ENCODE measurements at places on chromosomes 3 and 15.

GRCh38 chr15:52730173-52730572 is 51.0 kb upstream of the ATOSA start:
- no peak overlapping the region for H3K4me3 ChIP-seq
- DNase-seq: no peak
- H3K27me3 ChIP-seq: no peaks in the 10 kb centered on the region
- no peaks in the 10 kb centered on the region for H3K36me3 ChIP-seq
- no peak overlapping the region for H3K27ac ChIP-seq

DNA sequence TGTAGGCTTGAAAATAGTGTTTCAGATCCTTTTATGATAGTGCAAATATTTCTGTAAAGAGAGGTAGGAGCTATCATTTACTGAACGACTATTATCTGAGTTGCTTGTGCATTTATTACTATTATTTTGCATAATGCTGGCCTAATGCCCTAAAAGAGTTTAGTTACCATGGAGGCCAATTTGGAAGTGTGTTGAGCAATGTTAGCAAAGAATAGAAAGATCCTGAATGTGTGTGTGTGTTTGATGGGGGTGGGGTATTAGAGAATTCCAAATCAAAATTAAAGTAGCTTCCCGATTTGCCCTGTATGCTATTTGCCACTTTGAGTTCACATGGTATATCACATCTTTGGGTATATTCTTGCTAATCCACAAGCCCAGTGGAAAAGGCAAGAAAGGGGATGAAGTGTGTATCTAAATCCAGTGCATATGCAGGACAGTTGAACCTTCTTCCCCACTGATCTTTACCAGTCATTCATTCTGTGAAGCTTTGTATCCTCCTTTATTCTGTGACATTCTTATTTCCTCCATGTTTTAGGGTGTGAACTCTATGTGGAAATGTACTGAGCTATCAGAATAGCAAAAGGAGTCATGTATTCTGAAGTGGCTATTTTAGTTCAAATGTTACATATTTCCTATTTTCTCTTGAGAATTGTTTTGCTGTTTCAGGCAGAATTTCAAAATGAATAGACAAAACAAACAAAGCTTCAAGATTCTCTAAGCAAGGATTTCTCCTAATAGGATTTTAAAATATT is 45.7 kb upstream of the PLSCR5 start:
- no peak for DNase-seq
- H3K27ac ChIP-seq: no peak overlapping the region
- no peak overlapping the region for H3K4me3 ChIP-seq
- no peaks in the 10 kb centered on the region for H3K27me3 ChIP-seq
- H3K4me1 ChIP-seq: no peaks in the 10 kb centered on the region
- no peaks in the 10 kb centered on the region for H3K36me3 ChIP-seq

DNA sequence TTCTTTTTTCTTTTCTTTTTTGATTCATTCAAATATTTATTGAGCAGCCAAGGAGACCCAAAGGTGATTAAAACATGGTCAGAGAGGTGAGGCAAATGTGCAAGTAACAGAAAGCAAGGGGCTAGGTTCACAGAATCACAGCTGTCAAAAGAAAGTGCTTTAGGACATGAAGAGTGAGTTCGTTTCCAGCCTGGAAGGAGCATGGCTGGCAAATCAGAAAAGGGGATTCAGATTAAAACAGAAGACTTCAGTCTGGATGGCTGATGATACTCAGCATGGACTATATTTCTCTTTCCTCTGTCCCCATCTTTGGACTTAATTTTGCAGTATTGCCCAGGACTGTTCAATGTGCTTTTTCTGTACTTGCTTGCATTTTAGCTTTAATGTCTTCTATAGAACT is 151.2 kb downstream of the NR1D2 start:
- H3K36me3 ChIP-seq: no peaks in the 10 kb centered on the region
- H3K4me3 ChIP-seq: no peak overlapping the region
- no peak for DNase-seq
- H3K27ac ChIP-seq: no peak overlapping the region
- H3K4me1 ChIP-seq: peaks cover 4% of the 10 kb centered on the region

DNA sequence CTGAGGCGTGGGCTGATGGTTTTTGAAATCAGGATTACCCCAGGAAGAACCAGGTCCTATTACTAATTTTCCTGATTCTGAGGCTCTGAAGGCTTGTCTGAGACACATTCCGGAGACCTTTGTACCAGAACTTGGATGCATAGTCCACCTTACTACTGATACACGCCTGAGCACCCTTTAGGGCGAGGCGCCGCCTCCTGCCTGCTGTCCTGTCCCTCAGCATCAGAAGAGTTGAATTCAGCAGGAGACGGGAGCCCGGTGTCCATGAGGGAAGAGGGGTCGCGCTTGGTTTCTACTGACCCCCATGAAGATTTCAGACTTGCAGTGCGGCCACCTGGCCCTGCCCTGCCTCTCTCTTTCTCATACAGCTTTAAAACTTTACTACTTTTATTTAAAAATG is 49.9 kb downstream of the KLF13 start:
- peak; percentile 10 for DNase-seq
- H3K36me3 ChIP-seq: peaks cover 62% of the 10 kb centered on the region
- H3K27me3 ChIP-seq: no peaks in the 10 kb centered on the region
- H3K4me1 ChIP-seq: peaks cover 92% of the 10 kb centered on the region

GRCh38 chr3:37535526-37536432 is 325.9 kb upstream of the CTDSPL start:
- peak overlapping the region; percentile 62 for H3K27ac ChIP-seq
- peaks cover 60% of the 10 kb centered on the region for H3K36me3 ChIP-seq
- no peak overlapping the region for H3K4me3 ChIP-seq
- H3K27me3 ChIP-seq: no peaks in the 10 kb centered on the region

GRCh38 chr15:87761736-87762509 is 494.6 kb downstream of the NTRK3 start:
- H3K4me1 ChIP-seq: no peaks in the 10 kb centered on the region
- H3K27me3 ChIP-seq: no peaks in the 10 kb centered on the region
- DNase-seq: no peak
- no peak overlapping the region for H3K4me3 ChIP-seq
- H3K27ac ChIP-seq: no peak overlapping the region
- no peaks in the 10 kb centered on the region for H3K36me3 ChIP-seq

DNA sequence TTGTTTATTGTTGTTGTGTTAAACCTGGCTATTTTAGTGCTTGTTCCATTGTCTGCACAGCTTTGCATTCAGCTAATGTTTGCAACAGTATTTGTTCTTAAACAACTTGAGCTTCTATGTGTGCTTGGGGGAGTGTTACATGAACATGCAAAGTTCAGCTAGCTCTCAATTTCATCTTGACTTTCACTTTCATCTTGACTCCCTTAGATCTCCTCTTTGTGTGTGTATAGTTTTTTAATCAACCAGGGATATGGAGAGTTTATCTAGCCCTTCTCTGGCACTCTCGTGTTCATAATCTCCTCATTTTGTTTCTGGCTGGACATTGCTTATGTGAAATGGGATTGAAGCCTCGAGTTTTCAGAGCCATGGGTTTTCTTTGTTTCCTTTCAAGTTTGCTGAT is 212.4 kb upstream of the ZBTB20 start:
- H3K4me3 ChIP-seq: no peak overlapping the region
- H3K36me3 ChIP-seq: no peaks in the 10 kb centered on the region
- no peak for DNase-seq
- no peaks in the 10 kb centered on the region for H3K27me3 ChIP-seq

DNA sequence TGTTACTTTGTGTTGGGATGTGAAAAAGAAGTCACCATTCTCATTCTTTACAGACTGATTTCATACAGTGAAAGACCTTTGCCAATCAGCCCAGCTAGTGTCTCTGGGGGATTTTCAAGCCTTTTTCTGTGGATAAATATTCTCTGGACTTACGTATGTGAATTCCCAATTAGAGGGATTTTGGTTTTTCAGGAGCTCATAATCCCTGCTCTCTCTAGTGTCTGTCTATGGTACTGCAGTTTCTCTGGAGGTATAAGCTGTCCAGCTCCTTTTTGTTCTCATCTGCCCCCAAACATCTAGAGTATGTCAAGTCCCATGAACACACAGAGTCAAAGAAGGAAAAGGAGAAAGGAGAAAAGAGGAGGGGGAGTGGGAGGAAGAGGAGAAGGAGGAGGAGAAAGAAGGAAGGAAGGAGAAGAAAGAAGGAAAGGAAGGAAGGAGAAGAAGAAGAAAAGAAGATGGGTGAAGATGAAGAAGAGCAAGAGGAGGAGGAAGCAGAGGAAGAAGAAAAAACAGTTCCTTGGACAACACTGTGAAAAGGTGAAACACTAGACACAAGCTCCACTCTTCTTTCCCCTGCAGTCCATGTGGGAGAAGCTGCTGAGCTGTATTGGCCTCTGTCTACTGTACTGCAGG is 218.6 kb downstream of the GREM1 start:
- no peaks in the 10 kb centered on the region for H3K27me3 ChIP-seq
- no peak for DNase-seq
- H3K36me3 ChIP-seq: no peaks in the 10 kb centered on the region
- no peaks in the 10 kb centered on the region for H3K4me1 ChIP-seq
- H3K27ac ChIP-seq: no peak overlapping the region

- no peak overlapping the region for H3K27ac ChIP-seq
- H3K4me1 ChIP-seq: no peaks in the 10 kb centered on the region
- H3K36me3 ChIP-seq: no peaks in the 10 kb centered on the region
- no peaks in the 10 kb centered on the region for H3K27me3 ChIP-seq
- no peak overlapping the region for H3K4me3 ChIP-seq
These were observed 378.2 kb upstream of the AZI2 start for GRCh38 chr3:28726840-28727239.

DNA sequence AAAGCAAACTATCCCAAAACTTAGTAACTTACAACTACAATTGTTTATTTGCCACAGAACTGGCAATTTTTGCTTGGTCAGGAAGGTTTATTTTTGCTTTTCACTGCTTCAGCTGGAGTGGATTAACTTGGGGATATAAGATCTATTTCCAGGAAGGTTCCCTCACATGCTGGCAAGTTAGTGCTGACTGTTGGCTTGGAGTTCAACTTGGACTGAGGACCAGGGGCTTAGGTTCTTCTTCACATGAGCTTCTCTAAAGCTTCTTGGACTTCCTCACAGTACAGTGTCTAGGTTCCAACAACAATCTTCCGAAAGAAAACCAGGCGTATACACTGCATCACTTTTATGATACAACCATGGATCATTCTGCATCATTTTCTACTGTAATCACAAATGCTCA is 264.4 kb downstream of the CHL1 start:
- no peak overlapping the region for H3K4me3 ChIP-seq
- H3K27me3 ChIP-seq: peaks cover 15% of the 10 kb centered on the region
- H3K27ac ChIP-seq: no peak overlapping the region
- no peaks in the 10 kb centered on the region for H3K36me3 ChIP-seq
- no peak for DNase-seq

GRCh38 chr15:93179700-93180102 is 90.7 kb upstream of the RGMA start:
- H3K27me3 ChIP-seq: peaks cover 8% of the 10 kb centered on the region
- peaks cover 12% of the 10 kb centered on the region for H3K4me1 ChIP-seq

GRCh38 chr3:8581806-8582445 is 62.7 kb downstream of the SSUH2 start:
- H3K36me3 ChIP-seq: no peaks in the 10 kb centered on the region
- no peak overlapping the region for H3K4me3 ChIP-seq
- no peaks in the 10 kb centered on the region for H3K27me3 ChIP-seq
- DNase-seq: no peak
- H3K27ac ChIP-seq: no peak overlapping the region

GRCh38 chr3:128950223-128950938 is 43.5 kb downstream of the CFAP92 start:
- H3K36me3 ChIP-seq: no peaks in the 10 kb centered on the region
- no peaks in the 10 kb centered on the region for H3K4me1 ChIP-seq
- H3K4me3 ChIP-seq: no peak overlapping the region
- no peak overlapping the region for H3K27ac ChIP-seq
- H3K27me3 ChIP-seq: no peaks in the 10 kb centered on the region
- DNase-seq: no peak

- H3K27me3 ChIP-seq: no peaks in the 10 kb centered on the region
- peak overlapping the region; percentile 85 for H3K27ac ChIP-seq
- H3K4me1 ChIP-seq: peaks cover 52% of the 10 kb centered on the region
- H3K36me3 ChIP-seq: no peaks in the 10 kb centered on the region
- DNase-seq: peak; percentile 91
These were observed 13.2 kb upstream of the TMEM212 start for GRCh38 chr3:171829841-171830517.

DNA sequence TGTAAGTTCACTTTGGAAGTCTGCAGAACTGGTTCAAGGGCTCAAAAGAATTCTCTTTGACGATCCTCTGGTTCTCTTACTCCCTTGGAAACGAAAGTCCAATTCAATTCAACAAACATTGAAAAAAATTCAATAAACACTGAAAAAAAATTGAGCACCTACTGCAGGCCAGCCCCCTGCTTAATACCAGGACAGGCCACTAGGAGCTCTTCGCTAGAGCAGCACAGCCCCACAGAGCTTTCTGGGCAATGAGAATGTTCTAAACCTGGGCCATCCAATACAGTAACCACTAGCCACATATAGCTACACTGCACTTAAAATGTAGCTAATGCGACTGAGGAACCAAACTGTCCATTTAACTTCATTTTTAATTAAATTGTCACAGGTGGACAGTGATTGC is 50.4 kb upstream of the DCLK3 start:
- H3K4me3 ChIP-seq: no peak overlapping the region
- H3K4me1 ChIP-seq: peaks cover 9% of the 10 kb centered on the region
- H3K27ac ChIP-seq: no peak overlapping the region
- no peak for DNase-seq
- no peaks in the 10 kb centered on the region for H3K27me3 ChIP-seq
- H3K36me3 ChIP-seq: no peaks in the 10 kb centered on the region

DNA sequence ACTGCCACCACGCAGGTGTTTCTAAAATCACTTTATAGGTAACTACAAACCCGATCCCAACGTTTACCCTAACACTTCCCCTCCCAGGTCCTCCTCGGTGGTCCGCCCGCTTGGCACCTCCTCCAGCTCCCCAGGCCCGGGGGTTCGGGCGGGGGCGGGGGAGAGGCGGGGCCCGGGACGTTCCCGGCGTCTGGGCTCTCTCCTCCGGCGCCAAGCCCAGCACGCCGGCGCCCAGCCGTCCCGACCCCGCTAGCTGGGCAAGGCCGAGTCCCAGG is 562 bp downstream of the CGGBP1 start:
- H3K36me3 ChIP-seq: peaks cover 25% of the 10 kb centered on the region
- peak overlapping the region; percentile 93 for H3K4me3 ChIP-seq
- DNase-seq: no peak
- H3K27ac ChIP-seq: peak overlapping the region; percentile 99

DNA sequence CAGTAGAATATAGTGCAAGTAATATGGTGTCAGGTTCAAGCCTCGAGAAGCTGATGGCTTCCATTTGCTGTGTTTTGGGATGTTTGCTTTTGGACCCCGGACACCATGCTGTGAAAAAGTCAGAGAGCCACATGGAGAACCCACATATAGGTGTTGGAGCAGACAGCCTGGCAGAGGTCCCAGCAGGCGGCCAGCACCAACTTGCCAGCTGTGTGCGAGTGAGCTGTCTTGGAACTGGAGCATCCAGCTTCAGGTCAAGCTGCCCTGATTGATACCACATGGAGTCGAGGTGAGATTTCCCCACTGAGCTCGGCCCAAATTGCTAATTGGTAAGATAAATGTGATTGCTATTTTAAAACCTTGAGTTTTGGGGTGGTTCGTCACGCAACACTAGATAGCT is 185.7 kb upstream of the TBL1XR1 start:
- DNase-seq: peak; percentile 41
- no peaks in the 10 kb centered on the region for H3K36me3 ChIP-seq
- no peak overlapping the region for H3K27ac ChIP-seq
- no peak overlapping the region for H3K4me3 ChIP-seq
- no peaks in the 10 kb centered on the region for H3K4me1 ChIP-seq

- H3K4me1 ChIP-seq: peaks cover 53% of the 10 kb centered on the region
- H3K27me3 ChIP-seq: no peaks in the 10 kb centered on the region
- peaks cover 20% of the 10 kb centered on the region for H3K36me3 ChIP-seq
These were observed 515 bp downstream of the EIF4G1 start for GRCh38 chr3:184314700-184315542.

All from left ventricle myocardium inferior (tissue), 1 donor.